ENCODE measurements at places on chromosomes 12 and 14.

- no peak for DNase-seq
Observed at GRCh38 chr14:80637756-80638619, 303.6 kb downstream of the CEP128 start.

DNA sequence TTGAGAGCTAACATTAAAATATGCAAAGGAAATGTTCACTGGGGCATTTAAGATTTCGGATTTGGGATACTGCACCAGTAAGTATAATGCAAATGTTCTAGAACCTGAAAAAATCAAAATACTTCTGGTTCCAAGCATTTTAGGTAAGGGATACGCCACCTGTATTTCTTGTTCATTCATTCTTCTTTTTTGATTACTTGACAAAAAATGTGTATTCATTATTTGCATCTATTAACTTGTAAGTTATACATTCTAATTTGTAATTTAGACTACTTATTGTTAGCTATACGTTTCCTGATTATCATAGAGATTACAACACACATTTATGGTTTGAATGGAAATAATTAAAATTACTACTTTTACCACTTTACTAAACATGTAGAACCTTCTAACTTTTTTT, 486.9 kb downstream of the SOX5 start:
- no peak for DNase-seq

DNA sequence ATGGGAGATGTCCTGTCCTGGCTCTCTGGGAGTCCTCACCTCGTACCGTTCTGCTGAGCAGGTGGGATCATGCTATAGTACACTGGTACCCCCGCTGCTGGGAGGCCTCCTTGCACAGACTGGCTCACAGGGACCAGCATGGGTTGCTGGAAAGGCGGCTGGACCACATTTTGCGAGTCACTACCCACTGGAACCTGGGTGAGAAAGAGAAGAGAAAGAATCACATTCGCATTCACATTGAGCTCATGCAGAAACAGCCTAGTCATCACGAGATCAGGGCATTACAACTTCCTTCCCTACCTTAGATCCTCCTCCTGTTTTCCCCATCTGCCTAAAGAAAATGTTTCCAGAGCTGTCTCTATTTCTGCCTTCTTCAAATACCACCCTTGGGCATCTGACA, 17.3 kb upstream of the STAC3 start:
- no peak for DNase-seq

DNA sequence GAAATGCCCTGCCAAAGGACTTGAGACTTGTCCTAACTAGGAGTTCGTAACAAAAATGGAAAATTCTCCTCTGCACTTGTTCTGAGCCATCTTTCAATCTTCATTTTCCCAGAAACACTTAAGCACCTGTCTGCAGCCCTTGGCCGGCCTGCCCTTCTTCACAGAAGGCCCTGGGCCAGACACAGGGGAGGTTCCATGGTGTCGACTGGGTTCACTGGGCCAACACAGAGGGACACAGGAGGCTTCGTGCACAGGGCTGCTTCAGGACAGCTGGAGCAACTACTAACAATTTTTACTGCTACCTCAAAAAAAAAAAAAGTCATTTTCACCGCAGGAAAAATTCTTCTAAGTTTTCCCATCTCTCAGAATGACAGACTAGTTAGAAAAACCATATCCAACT, 19.6 kb downstream of the NID2 start:
- no peak for DNase-seq

DNA sequence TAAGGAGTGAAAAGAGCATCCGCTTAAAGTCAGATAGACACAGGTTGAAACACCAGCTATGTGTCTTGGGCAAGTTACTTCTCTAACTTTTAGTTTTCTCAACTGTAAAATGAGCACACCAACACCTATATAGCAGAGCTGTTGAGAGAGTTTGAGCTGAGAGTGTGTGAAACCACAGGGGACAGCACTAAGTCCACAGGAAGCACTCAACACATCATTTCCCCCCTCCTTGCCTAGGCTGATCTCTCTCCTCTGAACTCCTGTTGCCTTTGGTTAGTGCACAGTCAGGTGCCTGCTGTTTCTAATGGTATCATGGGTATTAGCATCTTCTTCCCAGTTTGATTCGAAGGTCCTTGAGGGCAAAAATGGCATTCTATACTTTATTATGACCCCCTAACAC, 176.7 kb downstream of the DPF3 start:
- no peak for DNase-seq

- DNase-seq, result no peak
Observed at GRCh38 chr12:132084621-132085290, 59.4 kb downstream of the DDX51 start.

GRCh38 chr12:77131977-77132490, 66.7 kb upstream of the E2F7 start:
- no peak for DNase-seq

DNA sequence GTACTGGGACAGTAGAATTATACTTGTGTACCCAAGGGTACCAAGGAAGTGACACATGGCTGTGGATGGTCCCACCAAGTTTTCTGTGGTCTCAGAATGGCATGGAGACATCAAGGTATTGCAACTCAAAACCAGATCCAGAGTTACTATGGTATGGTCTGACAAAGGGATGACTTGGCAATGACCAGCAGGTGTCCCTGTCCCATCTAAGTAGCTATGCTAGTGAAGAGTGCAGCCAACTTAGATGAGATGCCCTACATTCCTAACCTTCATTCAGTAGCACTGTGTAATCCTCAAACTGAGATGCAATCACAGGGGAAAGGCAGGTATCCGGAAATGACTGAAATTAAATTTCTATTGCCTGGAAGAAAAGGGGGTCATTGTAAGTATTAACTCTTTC, 188.7 kb upstream of the TMEM260 start:
- DNase-seq, result no peak

DNA sequence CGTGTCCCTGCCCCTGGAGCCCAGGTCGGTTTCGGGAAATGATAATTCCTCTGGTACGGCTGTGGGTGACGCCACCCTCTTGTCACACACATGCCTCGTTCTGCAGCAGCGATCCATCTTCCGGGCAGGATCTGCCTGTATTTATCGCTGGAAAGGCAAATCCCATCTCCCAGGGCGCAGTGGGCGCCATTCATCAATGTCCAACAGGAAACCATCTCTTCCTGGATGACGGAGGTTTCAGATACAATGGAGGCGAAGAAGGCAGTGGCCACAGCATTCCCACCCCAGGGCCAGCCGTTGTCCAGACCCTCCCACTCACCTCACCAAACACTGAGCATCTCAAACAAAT, 74.2 kb downstream of the NOC4L start:
- no peak for DNase-seq

DNA sequence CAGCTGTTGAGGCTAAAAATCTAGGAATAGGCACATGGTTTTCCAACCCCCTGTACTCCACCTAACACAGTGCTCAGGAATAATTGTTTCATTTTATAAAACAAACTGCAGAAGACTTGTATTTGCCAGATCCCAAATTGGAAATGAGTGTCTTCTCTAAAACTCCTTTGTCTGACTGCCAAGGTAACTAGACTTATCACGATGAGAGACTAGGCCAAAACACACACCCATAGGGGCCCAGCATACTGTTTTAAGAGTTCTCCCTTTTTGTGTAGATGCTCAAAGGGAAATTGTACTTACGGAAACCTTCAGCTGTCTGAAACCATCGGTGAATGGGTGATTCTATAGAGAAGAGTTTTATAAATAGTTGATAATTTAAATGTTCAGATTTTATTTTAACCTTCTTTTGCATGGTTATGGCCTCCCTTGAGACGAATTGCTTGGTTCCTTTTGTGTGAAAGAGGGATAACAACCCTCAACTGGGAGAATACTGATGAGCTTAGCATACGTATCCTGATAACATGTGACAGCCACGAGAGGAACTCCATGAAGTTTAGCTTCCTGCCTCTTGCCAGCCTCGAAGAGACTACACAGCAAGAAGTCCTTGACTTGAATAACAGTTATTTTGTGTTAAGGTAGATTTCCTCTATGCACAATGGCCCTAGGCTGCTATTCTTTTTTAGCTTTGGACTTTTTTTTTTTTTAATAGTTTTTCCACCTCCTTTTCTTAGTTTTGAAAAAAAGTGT, 103.3 kb downstream of the PELI2 start:
- DNase-seq, result no peak

- no peak for DNase-seq
Observed at GRCh38 chr14:59869381-59870255, 958 bp downstream of the RTN1 start.

- no peak for DNase-seq
Observed at GRCh38 chr12:113149361-113150150, at the start of gene CFAP73. Gene CFAP73 (plus strand): TSS chr12:113149724. CDS start chr12:113149858, 134 bp downstream.

DNA sequence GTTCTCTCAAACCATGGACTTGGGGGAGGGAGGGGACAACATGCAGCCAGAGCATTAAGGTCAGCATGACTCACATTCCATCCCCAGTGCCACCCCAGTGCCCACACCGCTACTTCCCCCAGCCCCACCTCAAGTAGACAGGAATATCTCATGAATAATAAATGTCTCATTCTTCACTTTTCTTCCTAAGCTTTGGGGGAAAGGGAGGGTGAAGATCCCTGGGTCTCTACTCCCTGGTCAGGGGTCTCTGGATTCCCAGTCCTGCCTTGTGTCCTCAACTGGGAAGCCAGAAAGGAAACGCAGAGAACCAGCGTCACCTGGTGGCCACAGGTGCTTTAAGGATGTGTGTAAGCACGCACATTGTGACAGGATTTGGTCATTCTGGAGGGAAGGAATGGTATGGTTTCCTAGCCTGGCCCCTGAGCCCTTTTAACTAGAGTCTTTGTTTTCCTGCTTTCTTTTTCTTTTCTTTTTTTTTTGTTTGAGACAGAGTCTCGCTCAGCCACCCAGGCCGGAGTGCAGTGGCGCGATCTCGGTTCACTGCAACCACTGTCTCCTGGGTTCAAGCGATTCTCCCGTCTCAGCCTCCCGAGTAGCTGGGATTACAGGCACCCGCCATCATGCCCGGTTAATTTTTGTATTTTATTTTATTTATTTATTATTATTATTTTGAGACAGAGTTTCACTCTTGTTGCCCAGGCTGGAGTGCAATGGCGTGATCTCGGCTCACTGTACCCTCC, 3.4 kb downstream of the GPR84 start:
- DNase-seq, result peak; percentile 43

GRCh38 chr14:44388306-44388705, 118.8 kb downstream of the FSCB start:
- DNase-seq, result no peak

DNA sequence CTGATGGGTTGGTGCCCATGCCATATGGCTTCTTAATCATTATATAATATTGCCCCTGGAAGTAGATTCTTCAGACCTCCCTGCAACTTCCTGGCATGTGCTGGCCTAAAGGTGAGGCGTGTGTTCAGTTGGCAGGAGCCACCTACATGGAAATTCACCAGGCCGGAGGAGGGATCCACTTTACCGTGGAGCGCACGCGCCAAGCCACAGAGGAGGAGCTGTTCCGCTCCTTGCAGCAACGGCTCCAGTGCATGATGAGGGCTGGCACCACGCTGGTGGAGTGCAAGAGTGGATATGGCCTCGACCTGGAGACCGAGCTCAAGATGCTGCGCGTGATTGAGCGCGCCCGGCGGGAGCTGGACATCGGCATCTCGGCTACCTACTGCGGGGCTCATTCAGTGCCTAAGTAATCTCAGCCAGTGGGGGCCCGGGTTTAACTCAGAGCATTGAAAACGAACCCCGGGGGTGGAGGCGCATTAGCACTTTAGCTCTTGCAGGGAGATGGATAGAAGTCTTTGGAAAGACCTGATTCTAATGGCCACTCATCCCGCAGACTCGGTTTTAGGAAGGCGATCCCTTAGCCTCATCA, 13.5 kb downstream of the AMDHD1 start:
- DNase-seq, result no peak

DNA sequence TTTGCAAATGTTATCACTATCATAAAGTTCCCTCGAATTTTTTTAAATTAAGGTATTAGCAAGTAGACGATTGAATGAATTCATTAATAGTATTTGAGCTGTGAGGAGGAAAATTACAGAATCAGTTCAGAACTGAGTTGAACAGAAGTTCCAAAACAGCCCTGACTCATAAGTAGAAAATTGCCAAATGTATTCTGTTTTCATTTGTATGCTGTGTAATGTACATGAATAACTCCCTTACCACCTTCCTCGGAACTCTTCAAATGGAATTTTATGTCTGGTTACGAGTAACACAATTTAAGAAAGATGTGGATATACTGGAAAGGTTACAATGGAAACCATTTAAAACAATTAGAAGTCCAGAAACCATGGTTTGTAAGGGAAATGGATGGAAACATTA, 283.3 kb upstream of the FAR2 start:
- no peak for DNase-seq

DNA sequence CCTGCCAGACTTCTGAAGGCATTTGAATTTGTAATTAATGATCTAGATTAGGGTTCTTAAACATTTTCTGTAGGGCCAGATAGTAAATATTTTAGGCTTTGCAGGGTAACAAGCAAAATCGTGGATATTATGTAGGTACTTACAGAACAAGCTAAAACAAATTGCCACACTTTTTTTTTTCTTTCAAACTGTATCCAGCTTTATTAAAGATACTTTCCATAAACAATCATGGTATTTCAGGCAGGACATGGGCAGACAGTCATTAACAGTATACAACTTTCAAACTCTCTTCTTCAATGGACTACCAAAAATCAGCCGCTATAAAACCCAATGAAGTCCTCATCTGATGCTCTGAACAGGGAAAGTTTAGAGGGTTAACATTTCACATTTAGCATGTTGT, 9.6 kb downstream of the TRMT5 start:
- DNase-seq, result no peak

- DNase-seq, result no peak
Observed at GRCh38 chr12:68113644-68114043, 45.9 kb downstream of the IFNG start.

DNA sequence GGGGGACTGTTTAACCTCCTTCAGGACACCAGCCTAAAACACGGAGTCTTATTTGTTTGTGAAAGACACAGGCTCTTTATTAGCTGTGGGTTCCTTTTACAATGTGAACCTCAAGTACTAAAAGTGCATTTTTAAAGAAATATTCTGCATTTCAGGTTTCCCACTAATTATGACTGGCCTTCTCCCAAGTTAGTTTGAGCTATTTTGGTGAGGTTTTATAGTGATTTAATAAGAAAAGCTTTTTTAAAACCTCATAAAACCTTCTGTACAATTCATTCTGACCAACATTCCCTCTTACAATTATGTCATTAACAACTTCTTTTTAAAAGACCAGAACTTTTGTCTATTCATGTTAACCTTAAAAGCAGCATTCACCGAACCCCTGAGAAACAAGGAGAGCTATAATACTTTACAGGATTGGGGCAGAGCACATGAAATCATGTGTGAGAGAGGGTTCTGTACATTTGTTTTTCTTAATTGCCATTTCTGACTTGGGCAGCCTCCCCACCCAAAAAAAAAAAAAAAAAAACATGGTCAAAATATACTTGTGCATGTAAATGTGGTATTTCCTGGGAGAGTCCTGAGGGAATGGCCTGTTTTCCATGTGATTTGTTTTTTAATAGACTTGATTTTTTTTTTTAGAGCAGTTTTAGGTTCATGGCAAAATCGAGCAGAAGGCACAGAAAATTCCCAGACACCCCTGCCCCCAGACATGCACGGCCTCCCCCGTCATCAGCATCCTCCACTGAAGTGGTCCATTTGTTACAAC, 169.5 kb downstream of the CHST11 start:
- DNase-seq, result no peak

GRCh38 chr12:113905829-113906228, 60.3 kb downstream of the RBM19 start:
- no peak for DNase-seq

Measured in pulmonary artery endothelial cell (primary cell).